NCI-H187 (cell line): ENCODE measurements at places on chromosomes 7 and 10.
A peak's percentile ranks its signal among the peaks of the same experiment; 100 is the strongest.

DNA sequence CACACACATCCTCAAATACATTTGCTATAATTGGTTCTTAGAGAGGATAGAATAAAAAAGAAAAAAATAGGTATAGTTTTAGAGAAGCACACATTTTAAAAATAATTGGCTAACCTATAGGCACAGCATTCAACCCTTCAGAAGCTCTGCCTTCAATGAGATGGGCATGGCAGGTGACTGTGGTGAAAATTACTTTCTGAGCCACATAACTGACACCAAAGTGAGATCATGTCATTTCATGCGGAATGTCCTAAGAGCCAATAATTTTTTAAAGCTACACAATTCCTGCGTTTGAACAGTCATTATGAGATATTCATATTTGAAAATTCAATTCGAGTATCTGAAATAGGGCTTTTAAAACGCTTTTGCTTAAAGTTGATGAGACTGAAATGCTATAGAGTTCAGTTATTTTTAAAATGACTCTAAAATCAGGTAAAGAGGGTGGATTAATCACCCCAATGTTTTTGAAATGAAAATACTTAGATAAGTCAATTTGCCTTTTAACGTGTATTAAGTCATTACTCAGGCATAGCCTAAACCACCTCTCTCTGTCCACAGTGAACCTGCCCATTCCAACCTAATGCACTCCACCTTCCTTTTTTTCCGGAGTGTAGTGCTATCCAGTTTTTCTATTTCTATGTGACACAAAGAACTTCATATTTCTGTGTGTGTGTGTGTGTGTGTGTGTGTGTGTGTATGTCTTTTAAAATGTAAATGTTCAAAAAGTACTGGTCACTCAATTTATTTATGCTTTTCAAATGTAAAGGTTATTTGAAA lies 6.1 kb downstream of the RELN start:
- no peak for DNase-seq

GRCh38 chr10:82072124-82072523 lies 197.1 kb downstream of the NRG3 start:
- no peak for DNase-seq

- DNase-seq, result no peak
Measured at GRCh38 chr7:112211348-112211907, 4.9 kb downstream of the ZNF277 start.

- no peak for DNase-seq
Measured at GRCh38 chr10:37934791-37935190, 41.7 kb downstream of the ZNF25 start.

GRCh38 chr7:155073922-155074321 lies 3.8 kb downstream of the HTR5A start:
- no peak for DNase-seq

DNA sequence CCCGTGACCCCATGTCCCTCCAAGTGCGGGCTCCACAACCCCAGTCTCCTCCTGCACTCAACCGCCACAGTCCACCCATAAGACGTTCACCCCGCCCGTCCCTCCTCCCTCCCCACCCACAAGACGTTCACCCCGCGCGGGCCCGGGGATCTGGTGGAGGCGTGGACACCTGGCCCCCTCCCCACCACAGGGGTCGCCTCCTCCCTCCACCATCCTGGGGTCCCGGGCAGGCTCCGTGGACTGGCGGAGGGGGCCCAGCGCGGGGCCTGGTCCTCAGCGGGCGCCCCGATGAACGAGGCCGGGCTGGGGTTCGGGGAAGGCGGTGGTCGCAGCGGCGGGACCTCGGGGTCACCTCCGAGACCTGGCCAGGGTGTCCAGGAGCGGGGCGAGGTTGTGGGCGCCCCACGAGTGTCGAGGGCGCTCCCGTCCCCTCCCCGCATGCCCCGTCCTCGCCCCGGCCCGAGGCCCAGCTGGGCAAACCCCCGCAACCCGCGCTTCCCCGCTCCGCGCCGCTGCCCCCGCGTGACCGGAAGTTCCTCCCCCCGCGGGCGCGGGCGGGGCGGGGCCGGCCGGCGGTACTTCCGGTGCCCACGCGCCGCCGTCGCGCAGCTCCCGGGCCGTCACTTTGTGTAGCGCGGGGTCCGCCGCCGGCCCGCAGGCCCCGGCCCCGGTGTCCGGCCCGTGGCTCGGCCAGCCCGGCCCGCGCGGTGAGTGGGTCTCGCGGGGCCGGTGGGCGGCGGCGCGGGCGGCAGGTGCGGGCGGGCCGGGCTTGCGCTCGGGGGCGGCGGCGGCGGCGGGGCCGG lies at the start of gene ZNF316:
TSS of gene ZNF316 (plus strand) at position 578 of the 803 bp plus-strand sequence. CDS start 5,092 bp downstream, outside the sequence.
- DNase-seq, result no peak

DNA sequence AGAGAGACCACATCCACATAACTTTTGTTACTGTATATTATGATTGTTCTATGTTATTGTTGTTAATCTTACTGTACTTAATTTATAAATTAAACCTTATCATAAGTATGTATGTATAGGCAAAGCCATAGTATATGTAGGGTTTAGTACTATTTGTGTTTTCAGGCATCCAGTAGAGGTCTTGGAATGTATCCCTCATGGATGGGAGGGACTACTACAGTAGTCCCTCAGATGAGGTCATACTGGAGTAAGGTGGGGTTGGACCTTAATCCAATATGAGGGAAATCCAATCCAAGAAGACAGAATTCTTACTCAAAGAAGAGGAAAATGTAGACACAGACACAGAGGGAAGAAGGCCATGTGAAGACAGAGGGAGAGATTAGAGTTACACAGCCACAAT lies 34.1 kb upstream of the MALRD1 start:
- no peak for DNase-seq

- no peak for DNase-seq
Measured at GRCh38 chr7:40015790-40016296, 65.8 kb downstream of the CDK13 start.

GRCh38 chr7:29086545-29086944 lies 59.8 kb downstream of the CPVL start:
- no peak for DNase-seq

GRCh38 chr7:3232228-3232627 lies 68.8 kb upstream of the SDK1 start:
- DNase-seq, result no peak

GRCh38 chr7:139034855-139035585 lies 822 bp downstream of the ZC3HAV1L start:
- no peak for DNase-seq

DNA sequence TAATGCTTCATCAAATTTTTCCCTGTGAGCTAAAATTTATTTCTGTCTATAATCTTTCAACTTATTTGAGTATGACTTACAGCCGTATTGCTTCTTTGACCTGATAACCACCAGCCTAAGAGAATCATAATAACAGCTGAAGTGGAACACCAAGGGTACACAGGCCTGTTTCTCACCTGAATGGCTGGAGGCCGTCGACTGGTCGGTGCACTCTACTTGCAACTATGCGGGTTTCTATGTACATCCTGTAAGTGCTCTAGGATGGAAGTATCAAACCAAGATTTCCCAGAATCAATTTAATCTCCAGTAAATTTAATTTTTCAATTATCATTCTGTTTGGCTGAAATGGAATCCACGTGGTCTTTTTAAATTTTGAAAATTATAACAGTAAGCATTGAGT lies 504.8 kb upstream of the PHF14 start:
- DNase-seq, result no peak

GRCh38 chr10:116785867-116786266 lies 43.5 kb upstream of the HSPA12A start:
- DNase-seq, result no peak

DNA sequence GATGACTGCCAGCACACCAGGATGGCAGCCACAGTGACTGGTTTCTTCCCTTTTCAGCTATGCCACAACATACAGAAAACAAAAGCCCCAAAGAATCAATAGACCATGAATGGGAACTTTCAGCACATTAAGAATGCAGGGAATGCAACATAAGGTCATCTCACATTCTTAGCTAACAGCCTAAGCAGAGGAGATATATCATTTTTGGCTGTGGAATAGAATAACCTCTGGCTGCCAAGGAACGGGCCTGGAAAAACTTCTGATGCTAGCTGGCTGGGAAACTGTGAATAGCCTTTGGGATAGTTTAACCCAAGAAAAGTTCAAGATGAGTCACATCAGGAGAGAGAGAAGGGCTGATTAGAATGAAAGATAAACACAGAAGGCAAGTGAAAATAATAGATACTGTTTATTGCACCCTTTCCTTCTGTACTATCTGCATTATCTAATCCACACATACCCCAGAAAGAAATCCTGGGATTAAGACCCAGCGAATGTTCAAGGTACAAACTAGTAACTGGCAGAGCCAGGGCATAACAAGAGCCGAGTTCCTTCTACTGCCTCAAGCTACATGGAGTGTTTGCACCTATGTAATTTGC lies 169.2 kb downstream of the SEMA3A start:
- DNase-seq, result no peak

- DNase-seq, result no peak
Measured at GRCh38 chr7:157292770-157293412, 43.9 kb upstream of the DNAJB6 start.

- DNase-seq, result no peak
Measured at GRCh38 chr10:86411281-86411841, 44.8 kb upstream of the GRID1 start.

DNA sequence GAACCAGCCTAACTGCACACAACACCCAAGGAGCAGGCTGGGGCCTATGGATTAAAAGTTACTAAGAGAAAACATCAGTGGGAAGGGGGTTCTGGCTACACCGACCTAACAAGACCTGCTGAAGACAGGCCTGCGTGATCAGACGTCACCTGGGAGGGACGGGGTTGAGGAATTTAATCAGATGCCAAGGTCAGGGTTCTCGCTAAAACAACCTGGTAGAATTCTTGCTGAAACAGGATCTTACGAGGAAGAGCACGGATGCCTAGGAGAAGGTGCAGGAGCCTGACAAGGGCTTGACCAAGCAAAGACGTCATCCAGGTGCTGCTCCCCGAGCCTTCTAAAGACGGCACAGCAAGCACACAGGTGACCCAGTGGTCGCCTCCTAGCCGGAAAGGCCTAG lies 1.6 kb downstream of the IDI2 start:
- DNase-seq, result no peak

- no peak for DNase-seq
Measured at GRCh38 chr7:87886875-87887274, 10.6 kb downstream of the DBF4 start.

DNA sequence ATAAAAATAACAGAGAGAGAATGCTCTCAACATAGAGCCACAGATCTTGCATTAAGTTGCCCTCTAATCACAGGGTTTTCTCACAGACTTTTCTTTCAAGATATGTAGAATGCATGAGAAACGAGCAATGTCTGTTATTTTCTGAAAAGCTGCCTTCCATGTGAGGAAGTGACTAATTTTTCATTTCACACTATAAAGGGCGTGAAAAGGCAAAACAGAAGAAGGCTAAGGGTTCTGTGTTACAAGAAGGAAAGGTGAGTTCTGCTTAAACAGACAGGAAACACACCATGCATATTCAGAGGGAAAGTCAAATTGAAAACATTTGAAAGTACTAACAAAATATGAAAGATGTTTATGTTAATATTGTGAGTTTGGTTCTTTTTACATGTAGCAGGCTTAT lies 189.2 kb downstream of the SEMA3D start:
- DNase-seq, result no peak

- no peak for DNase-seq
Measured at GRCh38 chr10:113094114-113094486, 144.1 kb downstream of the TCF7L2 start.

GRCh38 chr10:114970515-114970914 lies 32.5 kb downstream of the TRUB1 start:
- DNase-seq, result no peak

DNA sequence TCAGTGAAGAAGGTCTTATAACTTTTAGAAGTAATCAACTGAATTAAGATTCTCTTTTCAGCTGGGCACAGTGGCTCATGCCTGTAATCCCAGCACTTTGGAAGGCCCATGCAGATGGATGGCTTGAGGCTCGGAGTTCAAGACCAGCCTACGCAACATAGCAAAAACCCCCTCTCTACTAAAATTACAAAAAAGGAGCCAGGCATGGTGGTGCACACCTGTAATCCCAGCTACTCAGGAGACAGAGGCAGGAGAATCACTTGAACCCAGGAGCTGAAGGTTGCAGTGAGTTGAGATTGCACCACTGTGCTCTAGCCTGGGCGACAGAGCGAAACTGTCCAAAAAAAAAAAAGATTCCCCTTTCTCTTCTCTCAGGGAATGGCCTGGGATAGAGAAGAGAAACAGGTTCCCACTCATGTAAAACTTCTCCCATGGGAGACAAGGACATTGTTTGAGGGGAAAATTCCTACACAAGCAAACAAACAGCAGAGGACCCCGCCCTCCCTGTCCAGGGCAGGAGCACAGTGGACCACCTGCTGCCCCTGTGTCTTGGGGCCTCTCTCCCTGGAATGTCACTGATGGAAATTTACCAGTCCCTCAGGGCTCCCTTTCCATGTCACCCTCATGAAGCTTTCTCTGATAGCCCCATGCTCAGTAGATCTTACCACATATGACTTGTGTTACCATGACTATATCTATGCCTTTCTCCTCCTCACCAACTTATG lies 5.6 kb downstream of the IL2RA start:
- DNase-seq, result no peak

DNA sequence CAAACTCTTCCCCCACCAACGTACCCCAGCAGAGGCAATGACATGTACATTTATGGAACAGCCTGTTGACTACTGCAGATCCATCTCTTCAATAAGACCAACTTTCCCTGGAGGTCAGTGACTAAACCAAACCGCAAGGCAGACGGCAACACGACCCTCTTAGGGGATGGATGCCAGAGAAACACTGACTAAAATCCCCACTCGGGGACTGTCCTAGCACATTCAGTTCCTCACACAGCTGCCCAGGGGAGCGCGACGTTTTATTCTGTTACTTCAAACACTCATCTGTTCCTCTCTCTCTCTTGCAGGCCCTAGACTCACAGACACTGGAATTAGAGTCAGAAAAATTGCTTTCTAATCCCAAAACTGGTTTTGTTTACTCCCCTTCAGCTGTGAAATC lies 146.5 kb upstream of the PRSS1 start:
- no peak for DNase-seq

GRCh38 chr7:43589728-43590127 lies 6.8 kb downstream of the STK17A start:
- peak; percentile 2 for DNase-seq

DNA sequence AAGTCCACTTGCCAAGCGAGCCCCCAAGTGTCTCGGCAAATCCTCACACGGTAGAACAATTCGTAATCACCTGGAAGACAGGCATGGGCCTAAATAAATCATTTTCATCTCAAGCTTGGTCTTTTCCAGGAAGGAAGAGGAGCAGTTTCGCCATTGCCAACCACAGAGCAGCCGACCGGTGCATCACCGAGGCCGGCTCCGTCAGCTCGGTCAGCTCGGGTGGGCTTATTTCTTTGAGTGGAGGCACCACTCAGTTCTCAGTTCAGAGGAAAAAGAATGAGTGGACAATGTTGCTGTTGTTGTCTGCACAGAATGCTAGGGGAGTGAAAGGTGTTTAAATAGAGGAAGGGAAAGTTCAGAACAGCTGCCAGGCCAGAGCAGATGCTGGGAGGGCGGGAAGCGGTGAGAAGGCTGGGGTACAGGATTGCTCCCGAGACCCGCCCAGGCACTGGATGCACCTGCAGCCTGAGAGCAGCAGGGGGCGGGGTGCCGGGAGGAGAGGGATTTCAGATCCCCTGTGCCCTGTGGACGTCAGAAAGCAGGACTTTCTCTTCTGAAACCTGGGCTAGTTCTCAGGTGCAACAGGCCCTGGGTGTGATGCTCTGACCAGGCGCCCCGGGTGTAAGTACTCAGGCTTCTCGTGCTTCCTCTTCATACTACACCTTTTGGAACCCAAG lies 17.7 kb upstream of the IGFBP3 start:
- no peak for DNase-seq

GRCh38 chr7:65342723-65343629 lies 30.7 kb upstream of the ZNF92 start:
- no peak for DNase-seq
